ENCODE measurements at places on chromosomes 3 and 15.

GRCh38 chr3:59425371-59425770 lies 375.5 kb upstream of the CFAP20DC start:
- DNase-seq: no peak

DNA sequence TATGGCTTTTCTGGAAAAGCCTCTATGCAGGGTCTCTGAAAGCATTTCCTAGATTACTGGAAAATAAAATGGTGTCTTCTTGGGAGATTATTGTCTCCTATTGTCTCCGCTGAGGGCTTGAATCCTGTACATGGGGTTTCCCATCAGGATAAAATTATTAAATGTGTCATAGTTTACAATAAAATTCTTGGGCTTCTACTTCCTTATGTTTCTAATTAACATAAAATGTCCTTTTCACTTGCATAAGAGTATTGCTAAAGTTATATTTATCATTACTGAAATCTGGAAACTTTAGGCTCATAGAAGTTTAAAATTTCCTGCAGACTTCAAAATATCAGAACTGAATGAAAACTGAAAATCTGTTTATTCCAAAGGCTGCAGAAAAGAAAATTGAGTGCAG lies 595.5 kb upstream of the AGTR1 start:
- DNase-seq: no peak

- no peak for DNase-seq
Measured at GRCh38 chr3:171591070-171591469, 130.9 kb upstream of the TNIK start.

DNA sequence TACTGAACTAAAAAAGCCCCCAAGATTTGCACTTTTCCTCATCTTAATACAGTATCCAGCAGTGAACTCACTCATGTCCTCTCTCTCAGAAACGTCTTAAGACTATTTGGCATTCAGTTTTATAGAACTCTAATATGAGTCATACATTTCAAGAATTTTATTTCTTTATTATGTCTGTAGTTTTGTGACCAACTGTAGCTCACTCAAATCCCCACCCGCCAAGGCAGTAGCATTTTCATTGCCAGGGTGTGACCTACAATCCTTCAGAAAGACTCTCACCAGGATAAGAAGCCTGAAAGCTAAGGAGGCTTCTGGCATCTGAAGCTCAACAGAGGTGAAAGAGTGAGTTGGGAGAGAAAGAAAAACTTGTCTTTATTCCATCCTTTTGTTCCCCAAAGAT lies 537.1 kb downstream of the RSL24D1 start:
- DNase-seq: no peak

DNA sequence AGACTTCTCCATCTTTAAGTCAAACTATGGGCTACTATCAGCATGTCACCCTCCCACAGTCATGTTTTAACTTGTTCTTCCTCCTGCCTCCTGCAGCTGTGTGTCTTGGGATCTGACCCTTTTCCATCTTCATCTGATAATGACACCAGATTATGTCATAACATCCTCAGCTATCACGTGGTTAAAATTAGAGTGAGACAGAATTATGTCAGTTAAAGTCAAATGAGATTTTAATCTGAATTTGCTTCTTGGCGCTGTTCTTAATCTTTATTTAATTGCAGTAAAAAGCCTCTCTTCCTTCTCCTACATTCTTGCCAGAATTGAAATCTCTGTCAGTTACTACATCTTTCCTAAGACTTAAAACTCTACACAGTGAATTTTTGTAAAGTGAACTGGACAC lies 107.2 kb downstream of the ARPP21 start:
- DNase-seq: no peak

Measured in natural killer cell treated with Interleukin-12 subunit alpha and Interleukin-12 subunit beta and Interleukin-15 and Interleukin-18, amount 100 ng/mL, for 72 hours (primary cell).